ENCODE measurements at places on chromosomes 2 and 18. TPM values are rescaled to one million over a fixed set of nuclear protein-coding genes. Genes with fewer than 3 reads are reported as not detected.
A peak's percentile ranks its signal among the peaks of the same experiment; 100 is the strongest.

PLGLB2 gene
- 2.7 TPM for polyA plus RNA-seq

DNA sequence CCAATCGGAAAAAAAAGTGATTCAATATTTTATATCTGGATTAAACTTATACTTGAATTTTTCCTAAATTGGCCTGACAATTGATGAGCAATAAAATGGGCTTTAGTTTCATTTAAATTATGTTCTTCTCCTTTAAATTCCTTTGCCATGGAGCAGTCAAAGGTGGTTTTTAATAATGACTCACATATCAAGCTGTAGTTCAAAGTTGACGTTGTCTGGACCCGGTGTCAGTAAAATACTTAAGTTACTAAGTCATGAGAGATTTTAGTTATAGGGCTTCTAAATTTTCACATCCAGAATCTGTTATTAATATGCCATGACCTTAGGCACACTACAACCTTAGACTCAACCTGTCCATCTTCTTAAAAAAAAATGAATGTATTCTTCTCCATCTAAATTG, 62.5 kb downstream of the CDH2 start:
- DNase-seq = no peak

DNA sequence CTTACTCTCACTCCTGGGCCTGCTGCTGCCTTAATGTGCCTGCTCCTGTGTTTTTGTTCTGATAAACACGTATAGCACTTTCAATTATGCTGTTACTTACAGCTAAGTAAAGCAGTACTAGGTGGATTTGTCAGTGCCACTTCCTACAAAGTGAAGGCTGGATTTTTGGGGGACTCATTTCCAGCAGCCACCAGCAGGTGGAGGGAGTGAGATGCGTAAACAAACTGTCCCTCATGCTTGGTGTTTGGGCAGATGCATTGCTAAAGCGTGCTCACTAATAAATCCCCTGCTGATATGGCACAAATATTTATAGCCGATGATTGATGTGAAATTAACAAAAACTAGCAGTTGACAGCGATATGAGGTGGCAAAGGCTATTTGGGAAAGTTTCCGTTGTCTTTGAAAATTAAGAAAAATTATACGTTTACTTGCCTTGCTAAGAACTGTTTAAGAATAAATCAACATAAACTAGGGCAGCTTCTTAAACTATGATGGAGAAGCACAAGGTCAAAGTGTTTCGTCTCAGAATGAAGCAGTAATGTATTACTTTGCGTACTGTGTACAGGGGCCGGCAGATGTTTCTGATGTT, 101.7 kb downstream of the AGAP1 start:
- peak; percentile 89 for DNase-seq

GRCh38 chr2:27591745-27592144, 8.9 kb downstream of the ZNF512 start:
- no peak for DNase-seq

ASXL3 gene
- not detected for polyA plus RNA-seq

GRCh38 chr2:19709553-19709952, 192.2 kb downstream of the TTC32 start:
- DNase-seq = no peak

ALPG gene
- not detected for polyA plus RNA-seq

DNA sequence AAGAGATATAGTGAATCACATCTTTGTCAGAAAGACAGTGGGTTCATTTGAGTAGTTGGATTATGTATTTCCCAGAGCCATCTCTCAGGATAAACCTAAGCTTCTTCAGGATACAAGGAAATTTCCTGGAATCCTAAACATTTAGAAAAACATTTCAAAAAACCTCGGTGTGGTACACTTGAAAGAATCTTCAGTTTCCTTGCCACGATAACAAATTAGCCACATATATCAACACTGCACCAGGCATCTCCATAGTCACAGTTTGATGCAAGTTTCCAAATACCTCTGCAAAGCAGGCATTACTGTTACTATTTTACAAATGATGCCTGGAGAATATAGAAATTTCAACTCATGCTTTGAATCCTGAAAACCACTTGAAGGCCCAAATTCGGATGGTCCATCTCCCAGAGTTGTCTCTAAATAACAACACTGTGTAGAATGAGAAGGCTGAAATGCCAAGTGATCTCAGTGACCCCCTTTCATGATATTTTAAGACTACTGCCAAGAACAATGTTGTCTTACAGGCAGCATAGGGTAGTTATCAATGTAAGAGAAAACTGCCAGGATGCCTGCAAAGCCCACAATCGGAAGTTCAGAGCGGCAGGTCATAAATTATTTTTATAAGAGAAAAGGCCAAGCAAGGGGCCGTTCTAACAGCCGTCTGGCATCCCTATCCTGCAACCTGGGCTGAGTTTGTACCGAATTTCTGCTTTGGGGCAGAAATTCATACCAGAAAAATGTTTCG, 307.9 kb downstream of the TXNL1 start:
- DNase-seq = no peak

MC5R gene
- polyA plus RNA-seq = 0.97 TPM

- DNase-seq = no peak
These were observed 28.3 kb upstream of the SNED1 start for GRCh38 chr2:240970104-240970503.

DNA sequence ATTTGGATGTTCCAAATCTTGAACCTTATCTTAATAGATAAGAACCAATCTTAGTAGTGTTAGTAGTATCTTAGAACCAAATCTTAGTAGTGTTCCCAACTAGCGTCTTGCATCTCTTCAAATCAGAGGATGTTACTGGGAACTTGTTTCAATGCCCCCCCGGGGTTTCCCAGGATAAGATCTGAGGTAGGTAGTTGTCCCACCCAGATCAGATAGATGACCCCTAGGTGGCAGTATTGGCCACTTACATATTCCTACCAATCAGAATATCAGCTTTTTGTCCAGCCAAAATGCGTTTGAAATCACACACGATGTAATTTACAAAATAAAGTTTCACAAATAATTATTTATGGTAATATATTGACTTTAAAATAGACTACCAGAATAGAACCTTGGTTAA, 314.8 kb downstream of the MBD2 start:
- no peak for DNase-seq

DNA sequence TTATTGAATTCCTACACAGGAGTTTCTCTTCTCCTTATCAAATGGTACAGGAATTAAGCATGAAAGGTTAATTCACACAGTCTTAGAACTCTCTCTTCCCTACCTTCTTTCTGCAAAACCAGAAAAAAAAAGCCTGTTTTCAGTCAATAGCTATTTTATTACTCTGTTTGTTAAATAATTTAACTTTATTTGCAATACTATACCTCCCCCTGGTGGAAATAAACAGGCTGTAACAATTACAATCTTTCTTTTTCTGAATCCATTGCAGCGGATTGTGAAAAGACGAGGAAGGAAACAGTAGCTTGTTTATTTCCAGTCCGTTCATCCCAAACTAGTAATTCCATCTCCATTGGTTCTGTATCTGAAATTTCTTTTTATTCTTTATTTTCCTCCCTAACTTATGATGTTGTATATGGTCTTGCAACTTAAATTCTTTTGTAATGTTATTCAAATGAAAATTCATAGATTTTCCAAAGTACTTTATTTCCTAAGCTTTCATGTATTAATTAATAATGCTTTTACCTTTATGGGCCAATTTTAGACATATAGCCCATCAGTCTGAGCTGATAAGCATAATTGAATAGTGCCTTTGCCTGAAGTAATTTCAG, 165.2 kb downstream of the SH3BP4 start:
- peak; percentile 32 for DNase-seq

DNA sequence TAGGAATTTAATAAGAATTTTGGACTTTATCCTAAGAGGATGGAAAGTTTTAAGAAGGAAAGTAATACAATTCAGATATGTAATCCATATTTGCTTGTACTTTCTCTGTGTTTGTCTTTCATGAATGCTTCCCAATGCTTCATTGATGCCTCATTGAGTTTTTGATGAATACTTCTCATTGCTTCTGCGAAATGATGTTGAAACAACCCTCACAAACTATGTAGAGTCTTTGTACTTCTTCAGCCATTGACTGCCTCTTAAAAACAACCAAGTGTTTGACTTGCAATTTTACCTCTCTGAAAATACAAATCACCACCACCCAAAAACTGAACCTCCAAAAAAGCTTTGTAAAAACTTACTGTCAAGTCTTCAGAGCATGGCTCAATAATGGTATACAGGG, 424.1 kb downstream of the ERBB4 start:
- DNase-seq = no peak

DNA sequence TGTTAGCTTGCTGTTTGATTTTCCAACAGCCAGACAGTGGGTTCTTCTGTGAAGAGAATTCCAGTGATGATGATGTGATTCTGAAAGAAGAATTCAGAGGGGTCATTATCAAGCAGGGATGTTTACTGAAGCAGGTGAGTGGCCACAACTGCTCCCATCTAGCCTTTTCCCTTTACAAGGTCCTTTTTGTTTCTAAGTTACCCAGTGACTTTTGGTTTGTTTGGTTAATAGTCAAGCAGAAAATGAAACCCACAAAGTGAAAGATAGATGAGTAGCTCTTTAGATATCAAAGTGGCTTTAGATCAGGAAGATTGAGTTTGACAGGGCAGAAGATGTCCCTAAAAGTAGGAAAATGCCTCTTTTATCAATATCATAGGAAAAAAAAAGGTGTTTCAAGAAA, 23.3 kb downstream of the PLEK start:
- no peak for DNase-seq

- DNase-seq = no peak
These were observed 400.8 kb upstream of the MYT1L start for GRCh38 chr2:2731816-2732284.

ALKAL2 gene
- 1.6 TPM for polyA plus RNA-seq

DNA sequence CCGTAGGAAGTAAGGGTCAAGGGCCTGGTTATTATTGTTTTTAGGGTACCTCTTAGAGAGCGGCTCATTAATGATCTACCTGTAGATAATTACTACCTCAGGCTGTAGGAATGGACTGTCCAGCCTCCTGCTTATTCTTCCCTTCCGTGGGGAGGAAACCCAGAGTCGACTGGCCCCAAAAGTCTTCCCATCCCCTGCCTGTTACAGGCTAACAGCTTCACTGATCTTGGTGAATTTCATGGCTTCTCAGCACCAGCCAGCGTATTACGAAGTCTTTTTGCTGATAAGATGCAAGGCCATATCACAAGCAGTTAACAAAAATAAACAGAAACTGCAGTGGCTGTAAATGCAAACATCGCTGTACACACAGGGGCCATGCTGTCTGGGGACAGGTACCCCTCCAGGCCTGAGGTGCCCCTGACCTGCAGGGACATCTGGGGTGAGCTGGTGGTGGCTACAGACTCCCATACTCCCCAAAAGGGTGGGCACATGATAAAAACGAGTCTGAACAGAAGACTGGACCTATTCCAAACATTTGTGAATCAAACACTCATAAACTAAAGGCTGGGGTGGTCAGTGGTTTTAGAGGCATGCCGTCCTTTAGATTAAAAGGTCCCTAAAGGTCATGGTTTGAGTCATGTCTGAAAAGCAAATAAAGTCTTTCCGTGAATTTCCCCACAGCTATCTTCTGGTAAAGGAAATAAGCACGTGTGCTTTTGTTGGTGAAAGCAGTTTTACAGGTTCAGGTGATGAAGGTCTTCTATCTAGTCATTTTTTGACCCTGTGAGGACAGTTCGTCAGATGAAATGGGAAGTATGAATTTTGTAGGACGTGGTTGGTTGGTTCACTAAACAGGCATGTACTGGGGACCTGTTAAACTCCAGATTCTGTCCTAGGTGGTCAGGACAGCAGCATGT, 36.7 kb downstream of the TTC39C start:
- no peak for DNase-seq

DNA sequence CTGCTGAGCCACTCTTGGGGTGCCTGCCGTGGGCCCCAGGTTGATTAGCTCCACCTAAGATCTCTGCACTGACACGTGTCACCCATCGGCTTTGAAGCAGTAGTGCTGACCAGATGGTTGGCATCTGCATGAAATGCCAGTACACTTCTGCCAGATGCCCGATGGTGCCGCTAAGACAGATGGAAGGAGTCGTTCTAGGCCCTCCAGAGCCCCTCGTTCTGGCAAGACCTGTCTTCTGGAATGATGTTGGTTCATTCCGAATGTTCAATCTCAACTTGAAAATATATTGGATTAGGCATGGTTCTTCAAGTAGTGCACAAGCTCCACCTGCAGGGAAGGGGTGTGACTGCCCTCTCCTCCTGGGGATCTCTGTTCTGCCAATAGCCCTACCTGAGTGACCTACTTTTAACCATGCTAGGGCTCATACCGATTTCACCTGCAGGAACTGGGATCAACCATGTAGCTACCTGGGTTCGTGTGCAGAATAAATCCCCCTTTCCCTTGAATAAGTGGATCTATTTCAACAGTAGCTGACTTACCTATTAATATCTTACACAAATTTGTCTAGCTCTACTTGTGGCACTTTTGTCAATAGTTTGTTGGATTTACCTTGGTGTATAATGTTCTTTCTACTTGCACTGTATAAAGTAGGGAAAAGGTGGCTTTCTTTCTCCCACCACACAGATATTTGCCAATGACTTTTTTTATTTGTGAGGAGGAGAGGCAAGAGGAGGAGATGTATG, 342.6 kb downstream of the CTNNA2 start:
- DNase-seq = no peak

GRCh38 chr2:30356071-30356470, 91.0 kb upstream of the LCLAT1 start:
- no peak for DNase-seq

CD8A gene
- 0.31 TPM for polyA plus RNA-seq

DNA sequence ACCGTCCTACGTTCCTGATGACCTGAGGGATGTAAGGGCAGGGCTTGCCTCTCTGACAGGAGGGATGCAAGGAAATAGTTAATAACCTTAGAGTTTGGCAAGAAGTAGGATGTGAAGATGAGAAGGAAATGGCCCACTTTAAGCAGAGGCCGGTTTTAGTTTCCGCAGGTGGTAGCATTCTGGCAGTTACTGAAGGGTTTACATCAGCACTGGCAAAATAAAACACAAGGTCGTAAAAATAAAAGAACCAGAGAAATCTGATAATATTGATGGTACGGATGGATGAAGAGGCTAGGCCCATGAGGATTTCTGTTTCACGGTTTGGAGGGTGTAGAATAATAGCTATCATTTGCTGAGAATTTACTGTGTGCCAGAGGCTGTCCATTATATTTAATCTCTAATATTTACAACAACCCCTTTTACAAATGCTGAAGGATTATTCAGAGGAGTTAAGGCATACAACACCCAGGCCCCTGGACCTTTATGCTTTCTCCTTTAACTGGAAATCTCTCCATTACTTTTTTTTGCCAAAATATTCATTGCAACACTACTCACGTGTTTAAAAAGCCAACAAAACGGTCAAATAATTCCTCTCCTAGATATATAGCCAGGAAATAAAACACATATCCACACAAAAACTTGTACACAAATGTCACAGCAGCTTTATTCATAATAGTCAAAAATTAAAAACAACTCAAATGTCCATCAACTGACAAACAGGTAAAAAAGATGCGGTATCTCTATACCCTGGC, 28.5 kb downstream of the DAPL1 start:
- DNase-seq = no peak

DNA sequence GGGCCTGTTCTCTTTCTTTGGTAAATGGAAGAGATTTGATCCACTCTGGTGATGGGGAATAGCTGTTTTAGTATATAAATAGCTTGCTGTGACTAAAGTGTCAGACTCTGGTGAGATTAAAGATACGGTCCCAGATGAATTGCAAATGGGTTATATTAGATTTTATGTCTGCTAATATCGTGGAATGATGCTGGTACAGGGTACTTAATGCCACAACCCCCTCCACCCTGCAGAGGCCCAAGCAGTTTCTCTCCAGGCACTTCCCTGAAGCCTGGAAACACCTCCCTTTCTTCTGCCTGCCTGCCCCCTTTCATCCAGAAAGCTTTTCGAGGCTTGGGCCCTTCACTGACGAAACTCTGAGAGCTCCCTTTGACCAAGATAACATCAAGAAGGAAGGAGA, 21.4 kb upstream of the RFX8 start:
- DNase-seq = no peak

IL37 gene
- not detected for polyA plus RNA-seq

Measured in muscle of arm (tissue), 14 donors.